ENCODE measurements at places on chromosomes 4 and X.

DNA sequence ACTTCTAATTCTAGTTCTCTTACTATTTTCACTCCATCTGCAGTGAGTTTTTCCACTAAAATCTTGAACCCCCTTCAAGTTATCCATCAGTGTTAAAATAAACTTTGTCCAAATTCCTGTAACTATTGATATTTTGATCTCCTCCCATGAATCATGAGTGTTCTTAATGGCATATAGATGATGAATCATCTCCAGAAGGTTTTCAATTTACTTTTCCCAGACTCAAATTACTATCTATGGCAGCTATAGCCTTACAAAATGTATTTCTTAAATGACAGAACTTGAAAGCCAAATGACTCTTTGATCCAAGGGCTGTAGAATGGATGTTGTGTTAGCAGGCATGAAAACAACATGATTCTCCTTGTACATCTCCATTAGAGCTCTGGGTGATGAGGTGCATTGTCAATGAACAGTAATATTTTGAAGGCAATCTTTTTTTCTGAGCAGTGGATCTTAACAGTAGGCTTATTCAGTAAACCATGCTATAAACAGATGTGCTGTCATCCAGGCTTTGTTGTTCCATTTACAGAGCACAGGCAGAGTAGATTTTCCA, 16.1 kb upstream of the IQCM start:
- no peak for DNase-seq

DNA sequence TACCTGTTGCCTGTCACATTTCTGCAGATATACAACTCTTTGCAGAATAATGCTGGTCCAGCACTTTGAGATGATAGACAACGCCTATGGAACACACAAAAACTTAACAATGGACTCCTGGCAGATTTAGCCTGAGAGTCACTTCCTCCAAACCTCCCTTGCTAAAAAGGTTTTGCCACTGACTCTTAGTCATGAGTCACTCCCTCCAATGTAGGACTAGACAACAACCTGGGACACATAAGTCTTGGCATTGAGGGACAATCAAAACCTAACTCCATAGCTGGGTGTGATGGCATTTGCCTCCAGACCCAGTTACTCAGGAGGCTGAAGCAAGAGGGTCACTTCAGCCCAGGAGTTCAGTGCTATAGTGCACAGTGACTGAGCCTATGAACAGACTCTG, 22.0 kb upstream of the EIF4E start:
- DNase-seq, result no peak

DNA sequence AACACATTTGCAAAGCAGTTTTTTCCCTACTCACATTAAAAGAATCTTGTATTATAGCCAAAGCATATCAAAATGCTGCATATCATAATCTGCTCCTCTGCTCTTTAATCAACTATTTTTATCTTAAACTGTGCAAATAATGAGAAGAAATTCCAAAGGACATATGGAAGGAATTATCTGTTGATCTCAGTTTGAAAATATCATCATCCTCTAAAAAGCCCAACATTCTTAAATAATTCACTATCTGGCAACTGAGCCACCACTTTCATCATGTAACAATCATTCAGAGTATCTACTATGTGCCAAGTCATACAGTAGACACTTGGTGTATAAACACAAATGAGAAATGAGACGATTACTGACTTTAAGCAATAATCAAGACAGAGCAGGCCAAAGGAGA, 63.0 kb downstream of the PRSS12 start:
- no peak for DNase-seq

DNA sequence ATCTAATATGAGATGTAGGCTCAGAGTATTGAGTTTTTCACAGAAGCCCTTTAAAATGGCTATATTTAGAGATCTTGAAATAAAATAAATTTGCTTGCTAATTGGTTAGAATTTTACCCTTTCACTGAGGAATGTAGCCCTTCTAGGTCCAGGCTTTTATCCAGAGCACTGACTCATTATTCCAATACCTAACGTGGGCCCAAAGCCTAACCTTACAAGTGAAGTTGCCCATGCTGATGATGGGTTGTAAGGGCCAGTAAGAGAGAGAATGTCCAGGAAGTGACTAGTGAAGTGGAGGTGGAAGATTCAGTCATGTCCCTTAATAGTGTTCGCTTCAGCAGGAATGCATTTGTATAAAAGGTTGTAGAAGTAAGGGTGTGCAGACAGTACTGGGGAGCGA, 155.9 kb downstream of the STIM2 start:
- no peak for DNase-seq

DNA sequence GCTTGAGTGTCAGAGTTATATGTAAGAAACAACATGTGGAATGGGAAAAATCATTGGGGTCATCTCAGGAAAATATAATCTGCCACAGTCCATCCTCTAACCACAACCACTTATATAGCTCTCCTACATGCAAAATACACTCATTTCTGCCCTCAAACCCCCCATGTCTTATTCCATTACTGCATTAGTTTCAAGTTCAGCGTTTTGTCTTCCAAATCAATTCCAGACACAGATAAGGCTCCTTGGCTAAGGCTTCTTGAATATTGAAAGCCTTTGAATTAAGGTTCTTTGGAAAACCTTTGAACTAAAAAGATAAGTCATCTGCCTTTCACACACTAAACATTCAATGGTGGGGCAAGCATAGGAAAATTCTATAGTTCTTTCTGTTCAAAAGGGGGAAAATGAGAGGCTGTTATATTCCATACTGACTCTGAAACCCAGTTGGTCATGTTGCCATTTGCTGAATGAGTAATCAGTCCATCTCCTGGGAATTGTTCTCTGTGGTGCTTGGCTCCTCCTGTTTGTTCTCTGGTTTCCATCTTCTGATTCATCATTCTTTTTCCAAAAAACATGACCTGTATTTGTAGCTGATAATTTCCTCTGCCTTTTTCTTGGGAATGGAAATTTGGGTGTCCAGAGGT, 218.7 kb downstream of the BMPR1B start:
- DNase-seq, result no peak

DNA sequence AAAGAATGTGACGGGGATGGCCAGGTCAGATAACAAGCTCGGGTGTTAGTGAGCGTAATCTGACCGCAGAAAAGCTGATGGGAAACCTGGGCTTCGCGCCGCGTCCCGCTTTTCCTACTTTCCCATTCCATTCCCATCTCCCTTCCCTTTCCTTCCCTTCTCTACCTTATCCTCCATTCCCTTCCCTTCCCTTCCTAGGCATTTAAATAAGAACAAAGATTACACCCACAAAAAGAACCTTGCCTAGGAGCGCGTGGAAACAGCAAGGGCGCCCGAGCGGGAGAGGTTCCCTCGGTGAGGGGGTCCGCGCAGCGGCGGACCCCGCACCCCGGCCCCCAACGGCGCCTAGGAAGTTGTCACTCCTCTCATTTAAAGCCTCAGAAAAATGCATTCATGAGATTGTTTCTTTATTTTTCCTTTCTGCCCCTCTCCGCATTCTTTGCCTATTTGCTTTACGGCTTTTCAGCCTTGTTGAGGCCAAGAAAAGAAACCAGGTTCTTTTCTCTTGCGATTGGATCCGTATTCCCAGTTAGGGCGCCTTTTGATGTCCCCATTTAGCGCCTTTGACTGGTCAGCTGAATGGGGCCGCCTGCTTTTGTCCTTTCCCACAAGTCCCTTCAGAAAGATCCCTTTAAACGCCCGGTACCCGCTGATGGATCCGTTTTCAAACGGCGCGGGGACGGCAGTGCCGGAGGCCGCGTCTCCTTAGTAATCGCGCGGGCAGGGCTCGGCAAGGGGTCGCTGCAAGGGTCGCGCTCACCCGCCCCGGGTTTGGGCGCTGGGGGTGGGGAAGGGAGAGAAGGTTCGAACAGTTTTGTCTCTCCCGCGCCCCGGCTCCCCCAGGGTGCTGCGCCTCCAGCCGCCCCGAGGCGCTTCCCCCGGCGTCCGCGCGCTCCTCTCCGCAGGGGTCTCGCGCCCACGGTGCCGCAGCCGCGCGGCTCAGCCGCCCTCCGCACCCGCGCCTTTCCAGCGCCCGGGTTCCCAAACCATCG, 54.1 kb upstream of the TMEM33 start:
- no peak for DNase-seq

DNA sequence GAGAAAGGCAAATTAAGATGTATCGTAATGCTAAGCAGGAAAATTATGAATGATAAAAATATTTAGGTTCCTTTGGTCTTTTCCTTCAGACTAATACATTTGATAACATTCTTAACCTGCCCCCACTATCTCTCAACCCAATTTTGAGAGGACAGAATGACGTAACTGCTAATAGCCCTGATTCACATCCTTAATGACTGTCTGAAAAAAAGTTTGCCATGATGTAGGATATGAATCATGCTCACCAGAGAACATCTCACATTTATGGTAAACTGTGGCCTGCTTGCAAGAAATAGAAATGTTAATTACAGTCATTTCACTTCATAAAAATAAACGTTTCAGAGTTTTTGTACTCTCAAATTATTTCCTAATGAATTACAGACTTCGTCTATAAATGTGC, 128.0 kb upstream of the VEGFC start:
- no peak for DNase-seq

DNA sequence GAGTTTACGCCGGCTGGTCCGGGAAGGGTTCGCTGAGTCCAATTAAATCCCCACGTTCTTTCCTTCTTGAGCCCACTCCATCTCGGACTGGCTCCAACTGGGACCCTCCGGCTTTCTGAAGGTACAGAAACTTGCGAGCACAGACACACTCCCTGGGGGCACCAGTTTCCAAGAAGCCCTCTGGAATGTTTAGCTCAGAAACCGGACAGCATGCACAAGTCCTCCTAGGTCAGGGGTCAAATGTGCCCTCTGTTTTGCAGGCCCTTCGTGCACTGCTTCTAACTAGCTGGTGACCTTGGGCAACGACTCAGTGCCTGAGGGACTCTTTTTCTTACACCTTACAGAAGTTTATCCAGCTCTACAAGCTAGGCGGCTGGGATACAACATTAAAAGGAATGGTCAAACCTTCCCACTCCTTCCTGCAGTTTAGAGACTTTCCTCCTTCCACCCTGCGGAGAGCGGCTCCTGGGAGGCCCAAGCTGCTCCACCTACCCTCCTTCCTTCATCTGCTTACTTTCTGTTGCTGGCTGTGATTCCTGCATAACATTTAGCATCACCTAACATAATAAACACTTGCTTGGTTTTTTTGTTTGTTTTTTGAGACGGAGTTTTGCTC, 275.5 kb downstream of the BCOR start:
- DNase-seq, result no peak

- no peak for DNase-seq
These were observed 1.1 kb upstream of the NLGN3 start for GRCh38 chrX:71143508-71143907.

GRCh38 chr4:8396762-8397406, 43.6 kb downstream of the ACOX3 start:
- DNase-seq, result no peak

GRCh38 chrX:74280759-74281158, 23.2 kb upstream of the ZCCHC13 start:
- no peak for DNase-seq

- DNase-seq, result peak; percentile 12
These were observed 401 bp downstream of the SOWAHD start for GRCh38 chrX:119758731-119759247.

- no peak for DNase-seq
These were observed 17.5 kb downstream of the RBMX2 start for GRCh38 chrX:130419263-130419662.

Data from activated CD4-positive, alpha-beta T cell treated with anti-CD3 and anti-CD28 coated beads, Interleukin-2, amount 50 U/mL, for 4 hours (primary cell).